Bronchial epithelial cell (primary cell): ENCODE measurements at places on chromosomes 2 and 18.

DNA sequence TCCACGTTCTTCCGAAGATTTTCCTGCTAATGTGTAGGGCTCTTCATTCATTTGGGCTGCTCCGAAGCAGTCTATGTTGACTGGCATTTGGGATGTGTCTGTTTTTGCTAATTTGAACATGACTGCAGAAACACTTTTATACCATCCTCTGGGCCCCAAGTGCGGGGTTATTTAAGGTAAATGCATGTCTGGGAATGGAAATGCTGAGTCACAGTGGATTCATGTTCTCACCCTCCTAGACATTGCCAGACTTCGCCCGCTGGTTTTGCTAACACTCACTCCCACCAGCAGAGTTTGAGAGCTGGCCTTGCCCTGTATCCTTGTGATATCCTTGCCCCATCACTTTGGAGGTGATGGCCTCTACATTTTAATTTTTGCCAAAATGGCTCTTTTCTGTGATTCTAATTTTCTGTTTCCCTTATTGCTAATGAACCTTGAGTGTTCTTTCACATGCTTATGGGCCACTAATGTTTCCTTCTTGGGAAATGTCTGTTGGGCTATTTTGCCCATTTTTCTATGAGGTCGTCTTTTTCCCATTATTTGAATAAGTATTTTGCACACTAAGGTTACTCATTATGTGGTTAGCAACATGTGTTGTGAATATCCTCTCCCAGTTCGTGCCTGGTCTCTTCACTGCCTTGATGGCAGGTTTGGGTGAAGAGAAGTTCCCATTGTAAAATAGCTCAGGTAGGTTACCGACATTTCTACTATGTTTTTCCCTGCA is 204.1 kb downstream of the GLI2 start:
- DNase-seq = peak; percentile 88

- DNase-seq = no peak
Measured at GRCh38 chr2:134308474-134309385, 54.9 kb downstream of the MGAT5 start.

DNA sequence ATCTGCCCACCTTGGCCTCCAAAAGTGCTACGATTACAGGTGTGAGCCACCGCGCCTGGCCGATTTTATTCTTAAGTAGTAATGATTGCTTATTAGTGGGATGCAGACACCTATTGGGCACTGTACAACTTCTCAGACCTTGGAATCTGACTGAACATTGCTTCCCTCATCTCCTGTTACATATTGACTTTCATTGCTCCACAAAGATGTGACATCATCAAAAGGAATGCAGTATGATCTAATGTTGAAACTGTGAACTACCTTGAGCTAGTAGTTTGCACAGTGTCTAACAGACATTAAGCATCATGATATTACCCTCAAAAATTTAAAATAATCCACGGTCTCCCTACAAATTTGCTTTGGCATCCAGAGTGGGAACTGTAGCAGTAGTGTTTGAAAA is 109.8 kb upstream of the SIX2 start:
- DNase-seq = peak; percentile 97

- DNase-seq = no peak
Measured at GRCh38 chr18:7147399-7147798, 29.8 kb upstream of the LAMA1 start.

GRCh38 chr2:191666732-191667131 is 11.2 kb upstream of the NABP1 start:
- DNase-seq = no peak

- DNase-seq = no peak
Measured at GRCh38 chr2:111035830-111036441, 84.8 kb upstream of the BCL2L11 start.

GRCh38 chr2:75077909-75078308 is 119.5 kb downstream of the POLE4 start:
- no peak for DNase-seq

GRCh38 chr2:226338825-226339224 is 460.8 kb downstream of the IRS1 start:
- DNase-seq = peak; percentile 44

DNA sequence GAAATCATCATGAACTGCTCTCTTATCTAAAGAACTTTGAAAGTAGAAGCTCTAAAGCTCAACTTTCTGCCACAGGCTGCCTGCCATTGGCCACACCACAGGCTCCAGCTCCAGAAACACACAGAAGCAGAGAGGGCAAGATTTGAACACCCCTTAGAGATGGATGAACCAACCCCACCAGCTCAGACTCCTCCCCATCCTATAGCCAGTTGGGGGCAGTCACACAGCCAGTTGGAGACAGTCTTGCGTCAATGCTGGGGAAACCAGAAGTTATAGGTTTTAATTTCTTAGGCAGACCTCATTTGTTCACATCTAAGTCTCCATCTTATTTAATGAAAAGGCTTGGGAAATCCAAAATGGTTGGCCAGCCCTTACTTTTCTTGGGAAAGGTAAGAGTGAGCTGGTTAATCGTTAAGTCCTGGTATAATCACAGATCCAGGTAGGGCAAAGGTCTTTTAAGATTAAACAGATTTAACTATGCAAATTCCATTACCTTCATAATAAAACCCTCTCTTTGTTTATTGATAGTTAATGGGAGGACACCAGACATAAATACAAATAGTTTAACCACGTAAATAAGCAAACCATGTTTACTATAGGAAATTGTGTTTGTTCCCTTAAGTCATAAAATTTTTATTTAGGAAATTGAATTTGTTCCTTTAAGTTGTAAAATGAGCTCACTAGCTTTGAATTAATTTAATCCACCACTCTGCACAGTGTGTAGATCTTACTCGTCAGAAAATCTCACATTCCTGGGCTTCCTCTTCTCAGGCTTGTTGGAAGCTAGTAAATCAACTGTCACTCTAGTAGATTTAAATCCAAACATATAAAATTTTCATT is 28.0 kb downstream of the MRO start:
- no peak for DNase-seq

- DNase-seq = no peak
Measured at GRCh38 chr2:27307545-27308358, 493 bp downstream of the UCN start.

DNA sequence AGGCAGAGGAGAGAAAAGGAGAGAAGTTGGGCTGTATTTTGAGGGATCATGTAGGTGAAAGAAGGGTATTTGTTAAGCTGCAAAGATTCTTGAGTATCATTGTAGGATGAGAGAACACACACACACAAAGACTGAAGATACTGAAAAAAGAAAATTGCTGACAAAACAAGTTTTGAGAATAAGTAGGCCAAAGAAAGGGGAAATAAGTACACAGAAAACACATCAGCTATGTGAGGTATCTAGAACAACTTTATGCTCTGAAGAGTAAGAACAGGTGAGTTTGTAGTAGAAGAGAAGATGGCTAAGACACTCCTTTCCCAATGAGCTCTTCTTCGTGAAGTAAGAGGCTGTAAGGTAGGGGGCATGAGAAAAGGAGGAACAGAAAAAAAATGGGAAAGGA is 28.2 kb downstream of the METTL8 start:
- no peak for DNase-seq

DNA sequence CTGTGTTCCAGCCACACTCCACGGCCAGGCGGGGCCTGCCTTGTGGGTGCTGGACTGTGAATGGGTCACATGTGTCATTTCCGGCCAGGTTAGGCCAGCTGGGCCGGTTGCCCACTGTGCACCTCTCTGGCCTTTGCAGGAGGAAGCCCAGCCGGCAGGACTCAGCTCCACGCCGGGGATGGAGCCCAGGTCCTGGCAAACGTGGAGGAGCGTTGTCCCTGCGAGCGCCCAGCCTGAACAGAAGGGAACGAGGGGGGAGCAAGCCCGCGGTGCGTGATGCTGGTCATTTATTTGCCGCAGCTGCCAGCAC is 152.9 kb downstream of the PXDN start:
- no peak for DNase-seq

DNA sequence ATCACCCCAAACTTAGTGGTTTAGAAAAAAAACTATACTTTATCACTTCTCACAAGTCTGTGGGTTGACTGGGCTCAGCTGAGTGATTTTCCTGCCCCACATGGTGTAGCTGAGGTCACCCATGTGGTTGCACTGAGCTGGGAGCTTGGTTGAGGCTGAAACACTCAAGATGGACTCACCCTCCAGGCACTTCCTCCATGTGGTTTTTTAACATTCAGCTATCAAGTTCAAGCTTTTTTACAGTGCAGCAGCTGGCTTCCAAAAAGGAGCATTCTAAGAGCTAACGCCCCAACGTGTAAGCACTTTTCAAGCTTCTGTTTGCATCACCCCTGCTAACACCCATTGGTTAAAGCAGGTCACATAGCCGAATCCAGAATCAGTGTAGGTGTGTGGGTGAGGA is 105.9 kb upstream of the CREB1 start:
- peak; percentile 77 for DNase-seq

- peak; percentile 69 for DNase-seq
Measured at GRCh38 chr2:218885981-218886947, 5.6 kb downstream of the WNT10A start.

- DNase-seq = peak; percentile 48
Measured at GRCh38 chr2:121748202-121748601, 7.2 kb upstream of the TSN start.

DNA sequence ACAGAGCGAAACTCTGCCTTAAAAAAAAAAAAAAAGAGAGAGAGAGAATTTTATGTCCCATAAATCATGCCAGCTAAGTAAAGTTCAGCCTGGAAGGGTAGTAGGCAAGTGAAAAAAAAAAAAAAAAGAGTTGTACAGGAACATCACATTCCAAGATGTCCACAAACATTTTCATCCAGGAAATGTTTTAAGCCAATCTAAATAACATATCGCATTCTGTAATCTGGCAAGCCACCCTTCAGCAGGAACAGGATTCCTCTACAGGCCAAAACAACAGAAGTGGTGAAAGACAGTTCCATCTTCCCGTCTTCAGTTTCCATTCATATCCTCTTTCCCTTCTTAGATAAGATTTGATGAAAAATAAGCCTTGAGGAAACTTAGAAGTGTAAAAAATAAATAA is 1108.1 kb upstream of the DDX18 start:
- no peak for DNase-seq
